CD4-positive, alpha-beta T cell treated with Interleukin-2 at 100 ng/mL for 4 hours (primary cell): ENCODE measurements at places on chromosomes 1 and 21.

DNA sequence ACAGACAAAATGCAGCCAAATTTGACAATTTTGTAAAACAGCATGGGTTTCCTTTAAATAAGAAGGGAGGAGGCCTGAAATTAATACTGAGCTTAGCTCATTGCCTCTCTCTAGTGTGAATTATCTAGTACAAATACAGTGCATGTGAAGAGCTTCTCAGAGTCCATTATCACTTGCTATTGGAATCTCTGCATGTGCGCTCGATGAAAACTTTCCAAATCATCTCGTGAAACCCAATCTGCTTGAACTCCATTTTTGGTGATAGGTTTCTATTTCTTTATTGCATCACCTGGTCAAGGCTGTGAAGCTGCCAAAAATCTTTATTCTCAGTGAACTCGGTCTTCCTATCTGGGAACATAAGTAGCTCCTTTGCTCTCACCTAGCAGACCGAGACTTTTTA, 49.5 kb upstream of the LYPLAL1 start:
- DNase-seq, result no peak

DNA sequence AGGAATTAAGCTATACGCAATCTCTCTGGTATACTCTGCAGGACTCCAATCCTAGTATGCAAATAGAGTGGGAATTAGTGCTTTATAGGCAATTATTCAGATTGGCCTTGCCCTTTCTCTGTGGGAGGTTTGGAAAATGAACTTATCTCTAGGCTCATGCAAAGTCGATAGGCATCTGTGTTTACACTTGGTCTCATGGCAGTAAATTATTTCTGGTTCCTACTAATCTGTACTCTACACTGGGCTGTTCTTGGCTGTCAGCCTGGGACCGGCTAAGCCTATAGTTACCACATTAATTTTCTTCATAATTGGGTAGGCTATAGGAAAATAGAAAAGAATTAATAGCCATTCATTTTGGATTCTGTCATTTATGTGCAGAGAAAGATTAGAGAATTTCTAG, 544.6 kb downstream of the AMY1C start:
- no peak for DNase-seq

DNA sequence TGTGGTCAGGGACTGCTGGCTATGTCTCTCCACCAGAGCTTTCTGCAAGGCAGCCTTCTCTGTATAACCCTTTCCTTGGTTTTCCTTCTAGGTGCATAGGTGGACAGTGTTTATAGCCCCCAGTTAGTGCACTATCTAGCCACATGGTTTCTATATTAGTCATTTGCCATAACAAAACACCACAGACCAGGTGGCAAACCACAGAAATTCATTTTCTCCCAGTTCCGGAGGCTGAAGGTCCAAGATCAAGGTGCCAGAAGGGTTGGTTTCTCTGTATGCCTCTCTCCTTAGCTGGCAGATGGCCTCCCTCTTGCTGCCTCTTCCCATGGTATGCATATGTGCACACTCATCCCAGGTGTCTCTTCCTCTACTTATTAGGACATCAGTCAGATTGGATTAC, 106.4 kb downstream of the KAZN start:
- DNase-seq, result no peak

GRCh38 chr1:212162635-212163034, 122.6 kb upstream of the PPP2R5A start:
- DNase-seq, result peak; percentile 16

- DNase-seq, result no peak
Observed at GRCh38 chr1:159275891-159276290, 26.2 kb upstream of the FCER1A start.

GRCh38 chr1:186983327-186983726, 154.6 kb downstream of the PLA2G4A start:
- no peak for DNase-seq

GRCh38 chr1:228263636-228264035, 55.8 kb downstream of the OBSCN start:
- no peak for DNase-seq

DNA sequence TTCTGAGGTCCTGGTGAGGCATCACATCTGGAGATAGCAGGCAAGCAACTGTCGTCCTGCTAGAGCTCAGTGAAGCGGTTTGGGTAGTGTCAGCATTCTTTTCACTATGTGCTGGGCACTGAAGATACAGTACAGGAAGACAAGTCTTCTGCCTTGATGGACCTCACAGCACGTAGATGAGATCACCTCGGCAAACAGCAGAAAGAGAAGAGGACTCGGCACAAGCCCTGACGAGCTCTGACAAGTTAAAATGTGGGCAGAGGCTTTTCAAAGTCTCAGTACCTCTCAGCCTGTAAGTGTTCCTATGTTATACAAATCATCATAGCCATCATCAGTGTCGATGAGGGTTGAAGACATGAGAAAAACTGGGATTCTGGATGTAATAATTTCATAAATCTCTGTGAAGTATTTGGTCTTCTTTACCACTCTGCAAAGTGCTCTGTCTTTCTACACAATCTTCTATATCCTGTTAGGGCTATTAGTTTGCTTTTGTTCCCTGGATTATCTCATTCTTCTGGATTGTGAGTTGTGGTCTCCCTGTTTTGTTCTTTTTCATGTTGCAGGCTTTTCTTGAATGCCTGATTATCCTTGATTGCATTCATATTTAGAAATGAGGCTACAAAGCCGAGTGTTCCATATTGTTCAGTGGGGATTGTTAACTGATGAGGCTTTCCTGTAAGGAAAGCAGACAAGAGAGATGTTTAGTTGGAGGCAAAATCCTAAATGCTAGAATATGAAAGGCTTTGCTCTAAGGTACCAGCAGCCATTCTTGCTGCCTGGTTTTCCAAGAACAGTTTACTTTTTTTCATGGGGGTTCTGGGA, 24.2 kb downstream of the MAEL start:
- no peak for DNase-seq

DNA sequence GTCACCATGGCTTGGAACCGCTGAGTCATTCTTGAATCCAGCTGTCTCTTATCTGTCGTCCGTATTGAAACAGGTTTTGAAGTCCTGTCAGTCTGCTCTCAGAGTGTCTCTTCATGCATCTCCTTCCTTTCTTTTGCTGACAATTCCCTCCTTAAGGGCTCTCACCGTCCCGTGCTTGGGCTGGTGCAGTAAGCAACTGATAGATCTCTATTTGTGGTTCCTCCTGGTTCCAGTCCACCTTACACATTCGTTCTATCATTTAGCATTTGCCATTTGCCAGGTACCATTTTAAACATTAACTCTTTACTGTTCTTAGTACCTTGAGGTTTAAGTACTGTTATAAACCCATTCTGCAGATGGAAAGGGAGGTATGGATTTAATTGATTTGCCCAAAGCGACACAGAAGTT, 88.9 kb downstream of the DYRK1A start:
- no peak for DNase-seq

- DNase-seq, result no peak
Observed at GRCh38 chr21:19353256-19353655, 949.7 kb upstream of the TMPRSS15 start.

- no peak for DNase-seq
Observed at GRCh38 chr1:77831566-77831965, 52.1 kb downstream of the MIGA1 start.

GRCh38 chr21:35142036-35142815, 93.1 kb upstream of the RUNX1 start:
- no peak for DNase-seq

- no peak for DNase-seq
Observed at GRCh38 chr1:1432951-1433803, 2.3 kb upstream of the VWA1 start.

DNA sequence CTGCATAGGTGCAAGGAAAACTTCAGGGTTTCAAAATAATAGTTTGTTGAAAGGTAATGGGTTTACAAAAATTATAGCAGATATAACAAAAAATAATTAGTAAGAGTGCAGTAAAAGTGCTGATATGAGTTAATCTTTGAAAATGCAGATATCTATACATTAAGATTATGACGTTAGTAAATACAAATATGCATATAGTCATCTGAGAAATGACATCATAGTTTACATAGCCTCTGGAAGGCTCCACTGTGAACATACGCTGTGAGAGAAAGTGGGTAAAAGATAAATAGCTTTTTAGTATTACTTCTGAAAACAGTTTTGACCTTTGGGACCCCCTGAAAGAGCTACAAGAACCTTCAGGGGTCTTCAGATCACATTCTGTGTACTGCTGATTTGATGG, 356.2 kb upstream of the SNX7 start:
- no peak for DNase-seq

GRCh38 chr1:189803364-189803763, 674.3 kb downstream of the BRINP3 start:
- DNase-seq, result no peak

- no peak for DNase-seq
Observed at GRCh38 chr1:17893891-17894631, 138.9 kb downstream of the ACTL8 start.

DNA sequence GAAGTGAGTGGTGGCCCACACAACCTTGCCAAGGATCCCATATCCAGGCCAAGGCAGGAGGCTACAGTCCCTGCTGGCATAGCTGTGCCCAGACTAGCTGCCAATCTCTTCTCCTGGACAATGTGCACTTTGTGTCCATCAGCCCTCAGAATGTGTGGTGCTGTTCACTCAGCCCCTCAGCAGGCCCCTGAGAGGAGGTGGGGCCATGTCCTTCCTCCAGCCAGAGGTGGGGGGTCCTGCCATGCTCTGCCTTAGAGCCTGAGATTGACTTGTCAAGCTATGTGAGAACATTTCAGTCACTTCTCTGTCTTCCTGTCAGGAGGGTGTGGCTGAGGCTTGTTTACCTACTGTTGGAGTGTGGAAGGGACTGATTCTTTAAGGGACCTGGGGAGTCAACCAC, 1.4 kb downstream of the NCF2 start:
- DNase-seq, result peak; percentile 28

DNA sequence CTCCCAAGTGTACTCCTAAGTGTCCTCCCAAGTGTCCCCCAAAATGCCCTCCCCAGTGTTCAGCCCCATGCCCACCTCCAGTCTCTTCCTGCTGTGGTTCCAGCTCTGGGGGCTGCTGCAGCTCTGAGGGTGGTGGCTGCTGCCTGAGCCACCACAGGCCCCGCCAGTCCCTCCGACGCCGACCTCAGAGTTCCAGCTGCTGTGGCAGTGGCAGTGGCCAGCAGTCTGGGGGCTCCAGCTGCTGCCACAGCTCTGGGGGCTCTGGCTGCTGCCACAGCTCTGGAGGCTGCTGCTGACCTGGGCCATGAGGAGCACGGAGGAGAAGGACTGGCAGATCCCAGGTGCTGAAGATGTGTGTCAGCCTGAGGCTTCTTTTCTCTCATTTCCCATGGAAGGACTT, 993 bp downstream of the LCE5A start:
- DNase-seq, result no peak

- no peak for DNase-seq
Observed at GRCh38 chr1:59497616-59498015, 200.7 kb downstream of the FGGY start.

- DNase-seq, result no peak
Observed at GRCh38 chr1:109826930-109827349, 63.2 kb upstream of the EPS8L3 start.

GRCh38 chr1:184541537-184542152, 154.8 kb downstream of the C1orf21 start:
- no peak for DNase-seq
